ENCODE measurements at places on chromosomes 6 and 20.

GRCh38 chr6:46190889-46191288 is 20.1 kb upstream of the ENPP5 start:
- no peak overlapping the region for H3K4me3 ChIP-seq
- H3K36me3 ChIP-seq = no peaks in the 10 kb centered on the region
- no peak overlapping the region for H3K27ac ChIP-seq
- H3K4me1 ChIP-seq = no peaks in the 10 kb centered on the region
- H3K27me3 ChIP-seq = peaks cover 12% of the 10 kb centered on the region
- no peak for DNase-seq

GRCh38 chr6:82651845-82652335 is 288.3 kb downstream of the TPBG start:
- H3K36me3 ChIP-seq = no peaks in the 10 kb centered on the region
- H3K27me3 ChIP-seq = no peaks in the 10 kb centered on the region
- no peaks in the 10 kb centered on the region for H3K4me1 ChIP-seq
- no peak overlapping the region for H3K4me3 ChIP-seq

DNA sequence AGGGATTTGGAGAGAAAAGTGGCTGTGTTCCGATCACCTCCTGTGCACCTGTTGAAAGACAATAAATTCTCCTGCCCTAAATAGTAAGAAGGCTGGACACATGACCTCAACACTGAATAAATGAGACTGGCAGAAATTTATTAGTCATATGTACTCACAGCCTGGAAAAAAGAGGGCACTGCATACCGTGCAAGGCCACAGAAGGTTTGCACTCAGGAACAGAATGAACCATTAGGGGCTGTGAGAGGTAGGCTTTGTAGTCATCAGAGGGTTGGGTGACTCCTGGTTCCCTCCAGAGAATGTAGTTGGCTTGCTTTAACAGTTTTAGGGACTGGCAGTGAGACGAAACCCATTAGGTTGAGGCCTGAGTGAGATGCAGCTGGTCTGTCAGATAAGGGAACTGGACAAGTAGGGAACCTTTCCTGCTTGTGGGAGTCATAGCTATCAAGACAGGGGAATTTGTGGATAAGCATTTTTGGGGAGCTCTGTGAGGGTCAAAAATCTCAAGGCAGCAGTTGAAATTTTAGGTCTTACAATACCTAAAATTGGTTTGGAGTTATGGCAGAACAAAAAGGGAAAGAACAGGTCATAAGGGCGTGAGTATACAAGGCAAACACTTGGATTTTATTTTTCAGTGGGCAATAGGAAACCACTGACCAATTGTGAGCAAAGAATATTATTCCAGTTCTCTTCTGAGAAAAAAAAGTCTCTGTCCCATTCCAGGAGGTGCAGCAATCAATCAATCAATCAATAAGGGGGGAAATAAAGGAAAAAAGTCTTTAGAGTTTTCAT is 67.9 kb upstream of the BTN3A2 start:
- H3K36me3 ChIP-seq = no peaks in the 10 kb centered on the region
- no peak overlapping the region for H3K27ac ChIP-seq
- peaks cover 13% of the 10 kb centered on the region for H3K4me1 ChIP-seq
- no peaks in the 10 kb centered on the region for H3K27me3 ChIP-seq

- no peaks in the 10 kb centered on the region for H3K36me3 ChIP-seq
- no peak for DNase-seq
- H3K27me3 ChIP-seq = peaks cover 15% of the 10 kb centered on the region
- no peaks in the 10 kb centered on the region for H3K4me1 ChIP-seq
- no peak overlapping the region for H3K27ac ChIP-seq
These were observed 47.7 kb downstream of the ZNF831 start for GRCh38 chr20:59211208-59211765.

DNA sequence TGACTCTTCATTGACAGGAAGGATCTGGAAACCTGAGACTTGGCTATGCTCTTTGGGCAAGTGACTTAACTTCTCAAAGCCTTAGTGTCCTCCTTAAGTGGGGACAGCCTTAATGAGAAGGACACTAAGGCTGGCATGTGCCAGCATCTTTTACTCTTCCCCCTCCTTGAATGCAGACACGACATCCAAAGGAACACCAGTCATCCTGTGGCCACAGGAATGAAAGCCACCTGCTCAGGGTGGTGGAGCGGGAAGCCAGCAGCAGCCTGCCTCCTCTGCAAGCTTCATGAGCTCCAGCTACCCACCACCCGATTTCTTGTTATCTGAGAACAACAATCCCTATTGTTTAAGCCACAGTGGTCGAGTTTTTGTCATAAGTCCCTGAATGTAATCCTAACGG is 44.5 kb downstream of the TMEM14B start:
- H3K4me3 ChIP-seq = no peak overlapping the region
- H3K36me3 ChIP-seq = no peaks in the 10 kb centered on the region

DNA sequence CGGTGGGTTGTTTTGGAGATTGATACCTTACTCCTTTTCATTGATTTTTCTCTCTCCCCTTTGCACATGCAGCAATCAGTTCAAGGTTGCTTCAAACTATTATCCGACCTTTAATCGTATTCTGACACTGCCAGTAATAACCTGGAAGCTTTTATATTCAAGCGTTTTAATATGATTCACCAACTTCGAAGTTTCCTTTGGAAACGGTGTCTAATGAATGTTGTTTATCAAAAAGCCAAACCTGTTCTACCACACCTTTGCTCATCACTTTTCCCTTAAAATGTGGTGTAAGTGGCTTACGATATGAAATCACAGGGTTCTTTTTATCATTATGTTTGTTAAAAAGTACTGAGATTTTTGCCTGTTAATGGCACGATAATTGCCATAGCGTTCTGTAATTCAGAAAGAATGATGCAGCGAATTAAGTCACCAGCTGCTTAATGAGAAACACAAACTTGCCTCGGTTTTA is 660 bp downstream of the STXBP5 start:
- H3K27me3 ChIP-seq = no peaks in the 10 kb centered on the region
- H3K4me3 ChIP-seq = peak overlapping the region; percentile 60
- peaks cover 25% of the 10 kb centered on the region for H3K4me1 ChIP-seq
- H3K27ac ChIP-seq = no peak overlapping the region
- no peak for DNase-seq
- no peaks in the 10 kb centered on the region for H3K36me3 ChIP-seq

DNA sequence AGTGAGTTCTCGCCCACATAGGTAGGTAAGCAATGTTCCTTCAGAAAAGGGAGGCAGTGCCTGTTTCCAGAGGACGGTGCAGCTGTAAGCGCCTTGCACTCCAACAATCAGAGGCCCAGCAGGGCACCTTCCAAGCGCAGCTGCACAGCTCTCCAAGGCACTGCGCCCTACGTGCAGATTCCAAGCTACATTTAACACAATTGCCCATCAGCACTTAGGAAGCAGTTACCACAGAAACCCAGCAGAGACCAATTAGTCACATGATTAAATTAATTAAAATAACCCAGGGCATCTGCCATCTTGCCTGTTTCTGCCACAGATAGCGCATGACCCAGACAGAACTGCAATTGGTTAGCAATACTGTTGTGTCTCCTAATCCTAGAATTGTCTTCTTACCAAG is 65.5 kb downstream of the SOBP start:
- no peak for DNase-seq
- no peaks in the 10 kb centered on the region for H3K27me3 ChIP-seq
- H3K36me3 ChIP-seq = no peaks in the 10 kb centered on the region
- no peak overlapping the region for H3K4me3 ChIP-seq

All from DND-41 (cell line).